Frontal cortex (tissue), 4 donors: ENCODE measurements at places on chromosomes 3 and 15. TPM values are rescaled to one million over a fixed set of nuclear protein-coding genes. Genes with fewer than 3 reads are reported as not detected.

DNA sequence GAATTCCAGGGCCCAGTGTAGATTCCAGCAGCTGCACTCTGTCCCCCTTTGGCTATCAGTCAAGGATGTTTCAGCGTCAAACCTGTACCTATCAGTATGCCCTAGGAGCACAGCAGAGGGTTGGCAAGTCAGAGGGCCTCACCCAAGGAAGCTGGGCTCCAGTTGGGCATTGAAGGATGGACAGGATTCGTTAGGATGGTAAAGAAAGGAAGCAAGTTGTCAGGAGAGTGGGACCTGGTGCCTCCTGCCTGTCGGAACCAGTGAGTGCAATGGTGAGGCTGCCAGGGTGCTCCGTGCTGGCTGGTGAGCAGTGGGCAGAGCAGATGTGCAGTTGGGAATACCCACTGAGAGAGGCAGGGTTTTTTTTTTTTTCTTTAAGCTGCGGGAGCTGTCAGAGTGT lies 157.2 kb downstream of the CHDH start:
- DNase-seq, result no peak

- DNase-seq, result no peak
Observed at GRCh38 chr3:140086642-140087041, 151.7 kb downstream of the CLSTN2 start.

DNA sequence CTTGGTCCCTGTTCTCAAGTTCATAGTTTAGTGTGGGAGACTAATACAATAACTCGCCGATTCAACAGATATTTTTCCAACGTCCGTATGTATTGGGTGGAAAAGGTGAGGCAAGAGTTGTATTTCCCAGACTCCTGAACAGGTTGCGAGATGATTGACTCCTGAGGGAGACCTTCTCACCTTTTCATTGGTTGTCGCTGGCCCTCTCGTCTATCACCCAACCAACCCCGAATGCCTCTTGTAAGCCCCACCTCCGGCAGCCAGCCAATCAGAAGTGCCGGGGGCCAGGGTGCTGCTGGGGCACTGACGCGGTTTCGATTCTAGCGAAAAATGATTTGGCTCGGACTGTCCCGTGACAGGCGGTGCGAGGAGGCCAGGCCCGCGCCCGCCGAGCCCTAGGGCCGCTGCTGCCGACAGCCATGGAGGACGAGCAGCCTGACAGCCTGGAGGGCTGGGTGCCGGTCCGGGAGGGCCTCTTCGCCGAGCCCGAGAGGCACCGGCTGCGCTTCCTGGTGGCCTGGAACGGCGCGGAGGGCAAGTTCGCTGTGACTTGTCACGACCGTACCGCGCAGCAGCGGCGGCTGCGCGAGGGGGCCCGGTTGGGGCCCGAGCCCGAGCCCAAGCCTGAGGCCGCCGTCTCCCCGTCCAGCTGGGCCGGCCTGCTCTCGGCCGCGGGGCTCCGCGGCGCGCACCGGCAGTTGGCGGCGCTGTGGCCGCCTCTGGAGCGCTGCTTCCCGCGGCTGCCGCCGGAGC lies at the start of gene WHAMM:
Gene WHAMM (plus strand): TSS at position 321 of the 753 bp plus-strand sequence. CDS start 99 bp downstream, at position 420.
- peak; percentile 89 for DNase-seq

SPSB4 gene
- total RNA-seq, result 4.1 TPM

CYP8B1 gene
- total RNA-seq, result not detected

GRCh38 chr3:107992976-107993684 lies 97.7 kb downstream of the CD47 start:
- DNase-seq, result no peak

DNA sequence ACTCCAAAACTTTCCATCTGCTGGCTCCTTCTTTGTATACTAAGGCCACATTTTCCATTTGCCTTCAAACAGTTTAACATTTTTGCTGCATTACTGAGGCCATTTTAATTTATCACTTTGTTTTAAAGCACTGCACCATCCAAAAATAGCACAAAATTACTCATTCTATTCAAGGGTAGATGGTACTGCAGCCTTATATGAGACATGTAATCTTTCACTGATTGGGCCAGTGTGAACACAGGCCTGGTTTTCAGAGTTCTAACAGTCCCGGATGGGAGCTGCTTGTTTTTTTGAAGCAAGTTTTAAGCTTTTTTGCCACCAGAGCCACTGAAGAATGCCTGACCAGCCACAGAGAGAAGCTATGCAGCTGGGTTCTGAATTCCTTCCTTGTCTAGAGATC lies 172.3 kb upstream of the TSC22D2 start:
- no peak for DNase-seq

TM2D3 gene
- total RNA-seq, result 102 TPM

DNA sequence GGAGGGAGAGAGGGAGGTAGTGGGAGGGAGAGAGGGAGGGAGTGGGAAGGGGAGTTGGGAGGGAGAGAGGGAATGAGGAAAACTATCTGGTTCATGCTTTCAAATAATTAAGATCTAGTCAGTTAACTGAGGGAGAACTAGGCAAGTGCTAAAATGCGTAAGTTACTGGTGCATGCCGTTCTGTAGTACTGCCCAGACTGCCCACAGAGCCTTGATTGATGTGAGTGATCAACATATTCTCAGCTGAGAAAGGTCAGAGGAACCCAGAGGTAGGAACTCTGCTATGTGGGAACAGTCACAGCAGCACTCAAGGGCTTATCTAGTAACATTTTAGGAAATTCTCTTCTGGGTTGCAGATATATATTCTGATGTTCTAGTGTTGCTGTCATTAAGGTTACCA lies 149.8 kb upstream of the ROBO1 start:
- DNase-seq, result no peak

GRCh38 chr3:184795522-184796190 lies 16.3 kb upstream of the VPS8 start:
- no peak for DNase-seq

GRCh38 chr3:81728766-81729544 lies 32.5 kb downstream of the GBE1 start:
- DNase-seq, result no peak

DNA sequence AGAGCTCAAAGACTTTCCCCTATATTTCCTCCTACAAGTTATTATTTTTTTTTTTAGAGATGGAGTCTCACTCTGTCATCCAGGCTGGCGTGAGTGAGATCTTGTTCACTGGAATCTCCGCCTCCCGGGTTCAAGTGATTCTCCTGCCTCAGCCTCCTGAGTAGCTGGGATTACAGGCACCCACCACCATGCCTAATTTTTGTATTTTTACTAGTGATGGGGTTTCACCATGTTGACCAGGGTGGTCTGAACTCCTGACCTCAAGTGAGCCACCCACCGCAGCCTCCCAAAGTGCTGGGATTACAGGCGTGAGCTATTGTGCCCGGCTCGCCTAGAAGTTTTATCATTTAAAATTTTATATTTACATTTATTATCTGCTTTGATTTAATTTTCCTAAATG lies 5.9 kb downstream of the AKAP13 start:
- DNase-seq, result no peak

DNA sequence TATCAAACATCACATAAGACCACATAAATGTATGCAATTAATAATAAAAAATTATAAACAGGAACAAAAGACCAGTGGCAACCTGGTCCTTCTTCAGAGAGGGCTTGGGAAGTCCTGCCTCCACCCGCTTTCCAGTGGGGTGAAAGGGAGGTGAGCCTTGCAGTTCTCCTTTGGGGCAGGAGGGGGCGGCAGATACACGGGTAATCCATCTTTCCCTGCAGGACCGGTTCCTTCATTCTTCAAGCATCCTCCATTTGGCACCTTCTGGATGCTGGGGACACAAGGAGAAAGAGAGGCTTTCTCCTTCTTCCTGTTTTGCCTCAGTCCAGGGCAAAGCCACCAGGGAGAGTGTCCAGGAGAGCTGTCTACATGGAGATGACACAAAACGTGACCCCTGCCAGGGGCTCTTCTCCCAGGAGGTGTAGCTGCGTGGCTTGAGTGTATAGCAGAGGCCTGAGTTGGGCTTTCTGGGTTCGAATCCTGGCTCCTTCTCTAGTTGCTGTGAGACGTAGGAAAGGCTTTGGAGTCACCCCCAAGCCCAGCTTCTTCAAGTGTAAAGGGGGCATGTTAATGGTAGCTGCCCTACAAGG lies 23.2 kb downstream of the RPLP1 start:
- peak; percentile 49 for DNase-seq

DNA sequence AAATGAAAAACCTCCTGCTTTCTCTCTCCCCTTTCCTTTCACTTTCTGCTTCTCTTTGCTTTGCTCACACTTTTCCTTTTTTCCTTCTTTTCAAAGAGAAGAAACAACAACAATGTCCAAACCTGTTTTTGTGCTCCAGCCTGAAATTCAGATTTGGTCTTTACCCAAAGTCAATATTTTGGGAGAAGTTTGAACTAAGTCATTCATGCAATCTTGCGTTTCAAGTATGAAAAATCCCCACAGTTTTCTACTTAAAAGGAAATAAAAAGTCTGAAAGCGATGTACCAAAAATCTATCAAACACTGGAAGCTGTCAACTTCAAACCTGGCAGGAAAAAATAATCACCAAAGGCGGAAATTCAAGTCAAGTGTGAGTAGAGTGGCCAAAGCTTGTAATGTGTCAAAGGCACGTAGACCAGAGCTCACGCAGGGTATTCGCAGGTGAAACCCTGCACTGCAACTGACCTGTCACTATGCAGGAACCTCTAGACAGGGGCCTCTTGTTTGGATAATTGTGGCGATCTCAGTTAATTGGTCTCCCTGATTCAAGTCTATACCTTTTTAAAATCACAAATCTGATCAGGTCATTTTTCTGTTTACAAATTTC lies 118.8 kb upstream of the GALNT15 start:
- DNase-seq, result no peak

DNA sequence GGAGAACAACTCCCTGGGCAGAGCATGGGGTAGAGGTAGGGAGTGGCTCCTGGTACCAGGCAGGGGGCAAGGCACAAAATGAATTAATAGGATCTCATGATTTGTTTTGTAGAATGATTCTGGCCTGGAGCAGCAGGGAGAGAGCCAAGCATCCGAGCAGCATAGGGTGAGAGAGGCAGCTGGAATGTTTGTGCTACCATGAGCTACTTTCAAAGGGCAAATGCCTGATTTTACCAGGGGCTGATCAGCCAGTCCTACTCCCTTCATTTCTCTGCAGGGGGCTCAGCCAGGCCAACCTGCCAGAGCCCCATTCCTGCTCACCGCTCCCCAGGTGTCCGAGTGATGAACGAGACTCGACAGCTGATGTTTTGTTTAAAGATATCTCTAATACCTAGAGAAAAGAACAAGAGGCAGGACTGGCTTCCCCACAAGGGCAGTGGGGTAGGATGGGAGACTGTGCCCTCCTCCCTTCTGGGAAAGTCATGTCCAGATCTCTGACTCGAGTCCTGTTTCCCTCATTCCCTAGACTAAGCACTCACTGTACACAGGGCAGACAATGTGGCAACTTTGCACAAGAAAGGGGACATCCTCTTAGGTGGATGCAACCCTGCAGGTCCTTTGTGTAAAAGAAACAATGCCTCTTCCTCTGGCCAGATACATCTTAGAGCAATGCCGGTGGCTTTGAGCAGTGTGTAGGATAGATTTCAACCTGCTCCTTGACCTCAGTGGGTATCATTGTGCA lies 12.9 kb downstream of the DUOX2 start:
- no peak for DNase-seq

DNA sequence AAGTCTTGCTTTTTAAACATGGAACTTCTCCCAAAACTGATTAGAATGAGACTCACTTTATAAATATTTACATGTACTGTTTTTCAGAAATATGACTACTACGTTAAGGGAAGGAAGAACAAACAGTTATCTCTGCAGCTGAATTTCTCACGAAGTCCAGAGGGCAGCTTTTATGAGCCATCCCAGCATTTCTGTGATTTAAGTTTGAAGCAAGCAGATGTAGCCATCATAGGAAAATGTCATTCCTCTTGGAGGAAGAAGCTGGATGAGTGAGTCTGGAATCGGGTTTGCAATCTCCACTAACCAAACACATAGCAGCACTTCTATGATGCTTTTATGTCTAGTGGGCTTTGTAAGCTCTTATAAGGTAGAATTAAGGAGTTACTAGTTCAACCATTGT lies 53.7 kb downstream of the SCN11A start:
- no peak for DNase-seq

- DNase-seq, result no peak
Observed at GRCh38 chr3:122076491-122077292, 21.5 kb downstream of the CD86 start.

ATP13A4 gene
- 10.2 TPM for total RNA-seq

DNA sequence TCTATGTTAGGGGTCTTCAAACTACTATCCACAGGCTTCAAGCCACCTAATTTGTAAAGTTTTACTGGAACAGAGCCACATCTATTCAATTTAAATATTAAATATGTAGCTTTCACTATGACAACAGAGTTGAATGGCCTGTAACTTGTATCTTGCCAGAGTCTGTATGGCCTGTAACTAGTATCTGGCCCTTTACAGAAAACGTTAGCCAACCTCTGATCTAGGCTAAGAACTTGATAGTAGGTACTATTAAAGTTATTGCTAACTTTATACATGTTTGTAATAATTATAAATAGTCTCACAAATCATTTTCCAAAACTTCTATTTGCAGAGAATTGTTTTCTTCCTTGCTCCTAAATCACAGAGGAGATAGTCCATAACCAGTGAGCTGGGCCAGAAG lies 40.0 kb downstream of the ANKRD28 start:
- no peak for DNase-seq

- no peak for DNase-seq
Observed at GRCh38 chr3:63441262-63441661, 163.2 kb downstream of the SYNPR start.

DNA sequence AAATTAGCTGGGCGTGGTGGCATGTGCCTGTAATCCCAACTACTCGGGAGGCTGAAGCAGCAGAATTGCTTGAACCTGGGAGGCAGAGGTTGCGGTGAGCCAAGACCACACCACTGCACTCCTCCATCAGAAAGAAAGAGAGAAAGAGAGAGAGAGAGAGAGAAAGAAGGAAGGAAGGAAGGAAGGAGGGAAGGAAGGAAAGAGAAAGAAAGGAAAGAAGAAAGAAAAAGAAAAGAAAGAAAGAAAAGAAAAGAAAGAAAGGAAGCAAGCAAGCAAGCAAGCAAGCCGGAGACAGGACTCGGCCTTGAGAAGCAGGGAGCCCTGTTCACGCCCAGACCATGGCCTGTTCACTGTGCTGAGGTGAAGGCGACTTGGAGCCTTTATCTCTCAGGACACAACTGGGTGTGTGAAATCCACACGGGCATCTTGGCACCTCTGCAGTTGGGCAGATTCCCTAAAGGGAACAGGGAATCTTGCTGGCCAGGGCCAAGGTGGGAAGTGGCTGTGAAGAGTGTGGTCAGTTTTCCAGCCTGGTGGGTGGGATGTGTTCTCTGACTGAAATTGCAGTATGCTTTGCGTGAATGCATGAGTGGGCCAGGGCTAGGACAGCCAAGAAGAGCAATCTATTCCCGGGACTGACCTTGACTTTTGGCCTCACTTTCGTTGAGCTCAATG lies 90.3 kb downstream of the CORO2B start:
- no peak for DNase-seq

DNA sequence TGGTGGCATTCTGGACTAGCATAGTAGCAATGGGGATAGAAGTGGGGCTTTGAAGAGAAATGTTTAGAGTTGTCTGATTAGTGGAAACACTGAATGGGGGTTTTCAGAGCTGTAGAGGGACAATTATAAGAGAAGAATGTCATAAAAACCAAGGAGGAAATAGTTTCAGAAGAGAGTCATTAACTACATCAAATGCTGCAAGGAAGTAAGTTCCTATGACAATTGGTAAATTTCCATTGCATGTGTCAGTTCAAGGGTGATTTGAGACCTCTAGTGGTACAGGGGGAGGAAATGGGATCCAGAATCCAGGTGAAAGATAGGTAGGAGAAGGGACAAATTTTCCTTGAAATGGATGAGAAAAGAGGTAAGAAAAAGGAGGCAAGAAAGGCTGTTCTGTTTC lies 68.3 kb upstream of the TBC1D5 start:
- no peak for DNase-seq

ITGB5 gene
- total RNA-seq, result 20.4 TPM

CCR9 gene
- 0.41 TPM for total RNA-seq
